Myocyte (in vitro differentiated cells): ENCODE measurements at places on chromosomes 2 and 18. TPM values are rescaled to one million over a fixed set of nuclear protein-coding genes. Genes with fewer than 3 reads are reported as not detected.
A peak's percentile ranks its signal among the peaks of the same experiment; 100 is the strongest.

Gene FEV
- not detected in 2 replicates for total RNA-seq

- DNase-seq = peak; percentile 61
Observed at GRCh38 chr2:26735097-26735496, 29.0 kb upstream of the SLC35F6 start.

Gene SPDYA
- total RNA-seq = 1.3 TPM in 1 of 2 replicates, not detected in the other

- DNase-seq = peak; percentile 74
Observed at GRCh38 chr2:119180892-119181291, 22.3 kb upstream of the C1QL2 start.

- peak; percentile 99 for DNase-seq
Observed at GRCh38 chr2:53353135-53354114, 414.2 kb upstream of the CHAC2 start.

- no peak for DNase-seq
Observed at GRCh38 chr2:216646116-216646515, 12.9 kb downstream of the IGFBP2 start.

DNA sequence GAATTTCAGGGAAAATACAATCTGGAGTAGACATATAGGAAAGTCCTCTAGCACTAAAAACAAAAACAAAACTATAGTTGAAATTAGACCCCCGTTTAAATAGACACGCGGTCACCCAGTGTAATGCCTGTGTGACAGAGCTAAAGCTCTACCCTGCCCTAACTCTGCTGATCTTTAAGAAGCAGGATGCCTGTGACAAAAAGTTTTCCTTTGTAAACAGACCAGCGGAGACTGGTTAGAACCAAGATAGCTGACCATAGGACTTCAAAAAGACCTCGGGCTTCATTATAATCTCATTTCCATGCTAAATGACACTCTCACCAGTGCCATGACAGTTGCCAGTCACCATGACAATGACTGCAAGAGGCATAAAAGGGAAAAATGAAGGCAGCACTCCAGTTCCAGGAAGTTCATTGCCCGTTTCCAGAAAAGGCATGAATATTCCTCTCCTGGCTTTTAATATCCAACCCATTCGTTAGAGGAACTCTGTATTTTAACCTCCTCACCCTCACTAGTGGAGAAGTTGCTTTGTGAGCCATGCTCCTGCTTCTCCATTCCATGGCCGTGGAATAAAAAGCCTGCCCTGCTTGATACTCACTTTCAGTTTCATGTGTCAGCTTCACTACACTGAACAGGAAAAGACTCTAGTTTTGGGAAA is 157.2 kb upstream of the COPS8 start:
- DNase-seq = peak; percentile 18

DNA sequence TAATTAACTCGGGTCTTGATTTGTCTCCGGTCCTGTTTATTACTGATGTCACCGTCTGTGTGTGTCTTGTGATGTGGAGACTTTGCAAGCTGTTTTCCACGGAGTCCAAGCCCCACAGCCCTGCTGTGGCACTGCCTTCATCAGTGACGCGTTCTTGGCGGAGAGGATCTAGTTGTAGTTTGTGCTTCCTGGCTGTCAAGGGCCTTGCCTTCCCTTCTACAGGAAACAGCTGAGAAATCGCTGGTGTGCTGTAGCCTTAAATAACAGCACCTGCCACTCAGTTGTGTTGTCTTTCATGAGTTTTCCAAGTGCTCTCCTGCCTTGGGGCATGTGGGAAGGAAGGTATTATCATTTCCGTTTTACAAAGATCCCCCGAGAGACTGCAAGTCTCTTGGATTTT is 26.3 kb downstream of the CTIF start:
- peak; percentile 60 for DNase-seq

- peak; percentile 1 for DNase-seq
Observed at GRCh38 chr2:14881651-14882327, 249.3 kb downstream of the LRATD1 start.

- DNase-seq = no peak
Observed at GRCh38 chr2:65032019-65032975, 23.9 kb upstream of the CEP68 start.

GRCh38 chr2:176779917-176780316 is 432.7 kb upstream of the HNRNPA3 start:
- DNase-seq = no peak

DNA sequence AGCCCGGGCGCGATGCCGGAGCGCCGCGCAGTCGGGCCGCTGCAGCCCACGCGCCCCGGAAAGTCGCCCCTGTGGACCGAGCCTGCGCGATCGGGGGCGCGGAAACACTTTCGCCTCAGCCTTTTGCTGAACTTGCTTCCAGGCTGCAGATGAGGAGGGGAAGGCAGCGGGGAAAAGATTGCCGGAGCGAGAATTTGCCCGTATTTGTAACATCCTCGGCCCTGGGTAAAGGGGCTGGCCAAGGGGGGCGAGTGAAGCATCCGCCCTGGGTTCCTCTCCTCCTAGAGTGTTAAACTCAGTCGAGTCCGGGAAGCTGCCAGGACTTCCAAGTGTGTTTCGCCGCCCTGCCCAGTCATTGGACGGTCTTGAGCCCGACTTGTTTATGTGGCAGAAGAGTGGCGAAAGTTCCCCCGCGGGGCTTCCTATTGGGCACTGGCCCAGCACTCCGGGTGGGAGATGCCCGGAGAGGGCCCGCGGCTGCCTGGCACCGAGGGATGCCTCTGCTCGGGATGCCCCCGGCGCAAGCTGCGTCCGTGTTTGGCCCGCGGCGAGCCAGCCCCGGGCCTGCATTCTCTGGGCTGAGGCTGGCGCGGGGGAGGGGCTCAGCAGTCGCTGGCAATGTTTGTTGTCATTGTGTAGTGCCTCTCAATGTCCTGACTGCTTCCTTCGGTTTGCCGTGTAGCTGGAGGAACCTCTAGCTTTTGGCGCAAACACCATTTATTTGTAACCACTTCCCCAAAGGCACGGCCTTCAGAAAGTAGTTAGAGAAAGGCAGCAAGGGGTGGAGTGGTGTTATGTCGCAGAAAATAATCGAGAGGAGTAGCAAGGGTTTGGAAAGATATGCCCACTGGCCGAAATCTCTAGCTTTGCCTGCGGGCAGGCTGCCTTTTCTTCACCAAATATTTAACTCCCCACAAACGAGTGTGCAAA is 1.1 kb downstream of the CYBRD1 start:
- peak; percentile 83 for DNase-seq

Gene DNAH6
- 0.03 TPM in 1 of 2 replicates, not detected in the other for total RNA-seq
